NCI-H2107 (cell line): ENCODE measurements at places on chromosomes 4 and X.
A peak's percentile ranks its signal among the peaks of the same experiment; 100 is the strongest.

DNA sequence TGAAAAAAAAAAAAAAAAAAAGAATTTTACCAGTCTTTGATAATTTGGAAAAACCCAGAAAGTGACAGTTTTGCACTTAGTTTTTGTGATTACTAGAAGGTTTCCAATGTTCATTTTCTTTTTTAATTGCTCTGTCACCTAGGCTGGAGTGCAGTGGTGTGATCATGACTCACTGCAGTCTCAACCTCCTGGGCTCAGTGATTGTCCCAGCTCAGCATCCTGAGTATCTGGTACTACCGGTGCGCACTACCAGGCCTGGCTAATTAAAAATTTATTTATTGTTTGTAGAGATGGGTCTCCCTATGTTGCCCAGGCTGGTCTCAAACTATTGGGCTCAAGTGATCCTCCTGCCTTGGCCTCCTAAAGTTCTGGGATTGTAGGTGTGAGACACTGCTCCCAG, 3.3 kb downstream of the NUDT9 start:
- DNase-seq = no peak

DNA sequence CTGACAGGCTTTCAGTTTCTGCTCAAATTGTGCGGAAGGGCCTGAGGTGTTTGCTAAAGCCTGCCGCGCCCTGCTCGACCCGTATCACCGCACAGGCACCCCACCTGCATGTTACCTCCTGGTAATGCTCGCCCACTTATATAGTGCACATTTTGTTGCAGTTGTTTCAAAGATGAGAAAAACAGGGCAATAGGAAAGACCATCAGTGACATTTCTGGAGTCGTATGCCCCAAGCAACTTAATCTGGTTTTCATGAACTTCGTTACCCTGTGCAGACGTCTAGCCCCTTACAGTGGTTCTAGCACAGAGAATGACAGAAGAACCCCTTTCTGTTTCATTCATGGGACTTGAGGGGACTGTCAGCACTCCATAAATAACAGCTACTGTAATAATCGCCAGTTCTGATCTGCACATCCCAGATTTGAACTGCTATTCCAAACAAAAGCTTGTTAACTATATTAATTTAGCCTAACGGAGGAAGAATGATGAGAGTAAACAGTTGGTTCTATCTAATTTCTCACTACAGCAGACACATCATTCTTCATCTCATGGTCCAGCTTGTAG, 940 bp upstream of the DCTD start:
- DNase-seq = no peak

- no peak for DNase-seq
Observed at GRCh38 chr4:59671037-59671436, 1529.1 kb upstream of the ADGRL3 start.

DNA sequence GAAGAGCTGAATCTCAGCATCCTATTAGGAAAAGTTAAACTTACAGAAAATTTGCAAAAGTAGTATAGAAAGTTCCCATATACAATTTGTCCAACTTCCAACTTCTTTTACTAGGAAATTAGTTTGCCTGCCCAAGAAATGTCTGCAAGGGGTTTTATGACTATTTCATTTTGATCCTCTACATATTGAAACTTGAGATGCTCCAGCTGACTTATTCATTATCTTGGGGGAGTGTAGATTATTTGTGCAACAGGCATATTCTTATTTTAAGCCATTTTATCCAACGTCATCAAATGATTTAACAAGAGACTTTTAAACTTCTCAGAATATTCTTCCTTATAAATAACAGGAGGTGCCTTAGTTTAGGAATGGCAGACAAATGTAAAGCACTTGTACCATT, 317.1 kb upstream of the FTHL17 start:
- DNase-seq = no peak

DNA sequence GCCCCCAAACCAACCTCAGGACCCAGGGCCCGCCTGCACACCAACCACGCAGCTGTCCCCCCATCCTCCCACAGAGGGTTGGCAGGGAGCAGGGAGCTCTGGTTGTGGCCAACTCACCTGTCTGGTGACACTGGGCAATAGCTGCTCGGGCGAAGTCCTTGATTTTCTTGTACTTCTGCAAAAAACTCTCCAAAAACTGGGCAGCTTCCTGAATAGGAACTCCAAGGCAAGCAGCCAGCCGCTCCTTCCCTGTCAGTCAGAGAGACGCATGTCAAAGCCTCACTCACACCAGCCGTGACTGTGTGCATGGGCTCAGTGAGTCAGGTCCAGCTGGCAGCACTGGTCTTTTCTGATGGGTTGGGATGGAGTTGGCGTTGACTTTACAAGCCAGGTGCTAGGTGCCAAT, 26.4 kb downstream of the NAT8L start:
- DNase-seq = no peak

- no peak for DNase-seq
Observed at GRCh38 chr4:75708218-75708691, 16.1 kb upstream of the USO1 start.

- DNase-seq = no peak
Observed at GRCh38 chr4:95469617-95470016, 79.2 kb downstream of the UNC5C start.

DNA sequence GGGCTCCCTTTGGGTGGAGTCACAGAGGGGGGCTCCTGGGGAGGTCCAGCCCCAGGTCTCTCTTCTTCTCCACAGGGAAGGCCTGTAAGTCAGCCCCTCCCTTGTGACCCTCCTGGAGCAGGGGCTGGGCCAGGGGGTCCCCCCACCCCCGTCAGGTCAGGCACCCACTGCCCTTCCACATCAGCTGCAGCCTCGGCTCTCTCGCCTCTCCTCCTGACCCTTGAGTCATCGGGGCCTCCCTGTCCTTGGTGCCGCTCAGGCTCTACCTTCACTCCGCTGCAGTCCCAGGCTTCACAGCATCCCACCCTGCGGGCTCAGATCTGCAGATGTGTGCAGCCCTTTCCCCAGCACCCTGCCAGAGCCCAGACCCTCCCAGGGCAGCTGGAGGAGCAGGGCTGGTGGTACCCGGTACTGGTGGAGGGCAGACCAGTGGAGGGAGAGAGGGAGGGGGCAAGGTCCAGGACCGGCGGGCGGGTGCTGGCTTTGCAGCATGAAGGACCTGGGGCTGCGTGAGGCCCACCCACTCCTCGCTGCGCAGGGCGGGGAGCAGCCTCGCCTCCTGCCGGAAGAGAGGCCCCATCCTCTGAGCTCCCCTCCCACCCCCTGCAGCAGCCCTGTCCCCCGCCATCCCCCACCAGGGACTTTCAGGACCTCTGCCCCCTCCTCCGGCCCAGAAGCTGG, 117.1 kb downstream of the FAM53A start:
- no peak for DNase-seq

DNA sequence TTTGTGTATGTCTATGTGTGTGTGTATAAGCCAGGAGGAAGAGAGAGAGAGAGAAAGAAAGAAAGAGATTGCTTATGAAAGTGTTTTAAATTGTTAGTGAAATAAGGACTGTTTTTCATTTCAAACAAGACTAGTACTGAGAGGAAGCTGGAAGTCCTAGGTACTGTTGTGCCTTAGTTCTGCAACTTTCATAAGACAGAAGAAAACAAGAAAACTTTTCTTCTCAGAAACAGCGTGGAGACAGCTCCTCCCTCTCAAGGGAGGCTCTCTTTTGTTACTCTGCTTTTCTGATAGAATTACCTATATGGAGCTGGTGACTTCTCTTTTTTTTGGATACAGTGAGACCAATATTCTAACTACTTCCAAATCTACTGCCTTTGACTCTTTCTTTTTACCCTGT, 62.5 kb downstream of the BANK1 start:
- DNase-seq = no peak

DNA sequence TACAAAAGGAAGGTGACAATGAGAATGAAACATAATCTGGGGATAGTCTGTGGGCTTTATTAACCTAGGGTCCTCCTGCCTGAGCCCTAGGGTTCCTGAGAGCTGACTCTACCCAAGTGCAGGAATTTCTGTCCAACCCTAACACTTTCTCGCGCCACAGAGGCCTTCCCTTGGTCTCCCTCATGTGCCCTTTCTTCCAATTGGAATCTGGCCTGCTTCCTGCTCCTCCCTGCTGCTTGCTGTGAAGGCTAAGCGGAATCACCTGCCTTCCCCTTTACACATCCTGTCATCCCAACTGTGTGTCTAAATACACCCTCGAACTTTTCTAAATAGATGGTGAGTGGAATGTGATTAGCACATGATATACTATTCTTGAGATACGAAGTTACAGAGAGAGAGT, 5.9 kb downstream of the MAGEA11 start:
- no peak for DNase-seq

- DNase-seq = no peak
Observed at GRCh38 chr4:55517526-55518229, 29.0 kb downstream of the CLOCK start.

DNA sequence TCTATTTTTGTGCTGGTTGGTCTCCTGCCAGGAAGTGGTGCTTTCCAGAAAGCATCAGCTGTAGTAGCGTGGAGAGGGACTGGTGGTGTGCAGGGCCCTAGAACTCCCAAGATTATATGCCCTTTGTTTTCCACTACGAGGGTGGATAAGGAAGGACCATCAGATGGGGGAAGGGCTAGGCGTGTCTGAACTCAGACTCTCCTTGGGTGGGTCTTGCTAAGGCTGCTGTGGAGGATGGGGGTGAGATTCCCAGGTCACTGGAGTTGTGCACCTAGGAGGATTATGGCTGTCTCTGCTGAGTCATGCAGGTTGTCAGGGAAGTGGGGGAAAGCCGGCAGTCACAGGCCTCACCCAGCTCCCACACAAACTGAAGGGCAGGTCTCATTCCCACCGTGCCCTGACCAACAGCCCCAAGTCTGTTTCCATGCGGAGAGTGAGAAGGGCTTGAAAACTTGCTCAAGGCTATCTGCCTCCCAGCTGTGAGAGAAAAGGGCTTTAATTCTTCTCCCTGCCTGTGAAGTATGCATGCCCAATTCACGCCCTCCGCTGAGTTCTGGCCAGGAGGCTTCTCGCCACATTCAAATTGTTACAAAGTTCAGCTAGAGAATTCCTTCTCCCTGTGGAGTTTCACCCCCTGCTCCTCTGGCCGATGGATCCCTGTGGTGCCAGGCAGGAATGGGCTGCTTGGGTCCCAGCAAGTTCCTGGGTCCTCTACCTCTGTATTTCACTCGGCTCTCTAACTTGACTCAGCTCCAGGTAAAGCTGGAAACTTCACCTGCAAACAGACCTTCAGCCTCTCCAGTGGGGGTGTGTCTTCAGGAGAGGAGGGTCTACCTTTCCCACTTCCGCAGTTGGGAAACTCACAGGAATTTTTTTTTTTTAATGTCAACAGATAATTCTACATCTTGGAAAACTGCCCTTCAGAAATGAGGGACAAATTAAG, 7.7 kb upstream of the CSTF2 start:
- no peak for DNase-seq

- no peak for DNase-seq
Observed at GRCh38 chr4:110614976-110615352, 7.9 kb downstream of the PITX2 start.

GRCh38 chrX:45621376-45622041, 420.8 kb upstream of the DIPK2B start:
- no peak for DNase-seq

DNA sequence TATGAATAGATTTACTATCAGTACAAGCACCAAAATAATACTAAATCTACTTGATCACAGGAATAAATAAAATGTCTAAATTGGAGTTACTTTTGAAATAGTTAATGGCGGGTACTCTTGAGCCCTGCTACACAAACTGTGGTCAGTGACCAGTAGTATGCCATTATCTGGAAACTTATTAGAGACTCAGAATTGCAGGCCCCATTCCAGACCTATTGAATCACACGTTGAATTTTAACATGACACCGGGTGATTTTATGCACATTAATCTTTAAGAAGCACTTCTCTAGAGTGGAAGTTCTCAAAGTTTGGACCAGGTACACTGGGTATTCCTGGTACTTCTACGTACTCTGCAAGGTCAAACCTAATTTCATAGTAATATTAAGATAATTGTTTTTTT, 660.0 kb upstream of the POU3F4 start:
- no peak for DNase-seq

DNA sequence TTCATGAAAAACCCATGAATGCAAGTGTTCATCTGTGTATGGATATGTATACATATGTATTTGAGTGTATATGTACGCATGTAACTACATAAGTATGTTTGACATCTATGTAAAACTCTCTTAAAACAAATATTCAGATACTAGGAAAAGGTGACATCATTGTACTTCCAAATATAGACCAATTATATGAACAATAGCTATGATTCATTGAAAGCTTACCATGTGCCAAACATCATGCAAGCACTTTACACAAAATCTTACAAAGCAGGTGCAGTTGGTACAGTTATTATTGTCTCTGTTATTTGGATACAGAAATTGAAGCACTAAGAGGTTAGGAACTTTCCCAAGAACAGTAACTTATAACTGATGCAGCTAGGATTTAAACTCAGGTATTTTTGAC, 21.4 kb downstream of the MAGEB17 start:
- DNase-seq = peak; percentile 5

- DNase-seq = no peak
Observed at GRCh38 chr4:87209696-87210095, 10.7 kb downstream of the KLHL8 start.

DNA sequence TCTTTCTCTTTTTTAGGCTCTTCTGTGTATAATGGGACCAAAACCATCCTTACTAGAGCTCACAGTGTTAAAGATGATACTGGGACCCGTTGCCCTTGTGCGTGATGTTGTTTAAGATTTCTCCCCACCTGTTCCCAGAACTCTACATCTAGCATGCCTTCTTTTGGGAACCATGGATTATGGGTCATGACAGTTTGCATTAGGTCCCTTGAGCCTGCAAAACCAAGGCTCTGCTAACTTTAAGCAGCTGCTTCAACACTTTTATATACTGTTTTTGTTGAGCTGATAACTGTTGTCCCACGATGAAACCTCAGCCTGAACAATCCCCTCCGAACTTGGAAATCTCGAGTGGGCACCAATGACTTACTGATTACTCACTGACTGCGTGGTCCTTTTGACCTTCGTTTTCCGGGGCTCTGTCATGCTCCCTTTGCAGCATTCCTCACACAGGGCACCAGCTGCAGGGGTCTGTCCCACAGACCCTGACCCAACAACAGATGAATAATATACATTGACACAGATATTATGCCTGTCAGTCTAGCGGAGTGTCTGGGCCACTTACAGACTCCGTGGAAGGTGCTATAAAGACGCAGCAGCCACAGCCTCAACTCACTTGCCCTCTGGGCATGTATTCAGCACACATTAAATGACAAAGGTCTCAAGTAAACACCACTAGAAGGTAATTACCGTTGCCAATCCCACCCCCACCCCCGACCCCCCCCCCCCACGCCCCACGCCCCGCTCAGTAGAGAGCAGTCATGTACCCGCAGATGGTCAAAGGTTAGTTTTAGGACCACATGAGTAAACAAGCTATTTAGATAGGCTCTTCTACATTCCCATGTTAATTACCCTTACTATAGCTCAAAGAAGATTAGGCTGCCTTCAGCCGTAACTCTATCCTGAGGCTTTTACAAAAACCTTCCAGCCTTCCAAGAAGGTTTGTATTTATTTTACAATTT, 162.0 kb upstream of the WDFY3 start:
- no peak for DNase-seq

GRCh38 chr4:74884266-74884665, 48.6 kb upstream of the PARM1 start:
- no peak for DNase-seq

GRCh38 chrX:70434352-70434866, 10.2 kb upstream of the DLG3 start:
- DNase-seq = peak; percentile 58
